ENCODE measurements at places on chromosomes 13 and 19.

DNA sequence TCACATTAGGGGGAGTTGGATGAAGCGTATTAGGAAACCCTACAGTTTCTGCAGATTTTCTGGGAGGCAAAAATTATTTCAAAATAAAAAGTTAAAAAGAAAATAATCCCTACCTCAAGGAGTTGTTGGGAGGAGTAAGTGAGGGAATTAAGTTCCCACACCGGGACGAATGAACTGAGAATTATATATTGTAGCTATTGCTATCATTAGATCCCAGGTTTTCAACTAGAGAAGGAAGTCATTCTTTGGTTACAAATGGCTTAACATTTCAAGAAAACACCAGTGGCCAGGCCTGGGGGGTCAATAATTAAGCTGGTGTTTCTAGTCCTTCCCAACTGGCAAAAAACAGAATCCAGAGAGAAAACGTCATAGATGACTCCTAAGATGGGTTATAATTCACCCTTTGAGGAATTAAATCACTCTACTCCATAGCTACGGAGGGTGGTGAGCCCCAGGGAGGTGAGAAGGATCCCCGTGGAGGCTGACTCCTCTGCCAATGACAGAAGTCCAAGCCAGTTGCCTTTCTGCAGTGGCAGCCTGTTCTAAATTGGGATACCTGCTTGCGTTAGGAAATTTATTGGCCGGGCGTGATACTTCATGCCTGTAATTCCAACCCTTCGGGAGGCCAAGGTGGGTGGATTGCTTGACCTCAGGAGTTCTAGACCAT, 1.2 kb upstream of the MYDGF start:
- no peak for DNase-seq

- no peak for DNase-seq
These were observed 536 bp upstream of the NCR1 start for GRCh38 chr19:54905421-54905802.

GRCh38 chr13:33402975-33403374, 117.4 kb upstream of the STARD13 start:
- no peak for DNase-seq

DNA sequence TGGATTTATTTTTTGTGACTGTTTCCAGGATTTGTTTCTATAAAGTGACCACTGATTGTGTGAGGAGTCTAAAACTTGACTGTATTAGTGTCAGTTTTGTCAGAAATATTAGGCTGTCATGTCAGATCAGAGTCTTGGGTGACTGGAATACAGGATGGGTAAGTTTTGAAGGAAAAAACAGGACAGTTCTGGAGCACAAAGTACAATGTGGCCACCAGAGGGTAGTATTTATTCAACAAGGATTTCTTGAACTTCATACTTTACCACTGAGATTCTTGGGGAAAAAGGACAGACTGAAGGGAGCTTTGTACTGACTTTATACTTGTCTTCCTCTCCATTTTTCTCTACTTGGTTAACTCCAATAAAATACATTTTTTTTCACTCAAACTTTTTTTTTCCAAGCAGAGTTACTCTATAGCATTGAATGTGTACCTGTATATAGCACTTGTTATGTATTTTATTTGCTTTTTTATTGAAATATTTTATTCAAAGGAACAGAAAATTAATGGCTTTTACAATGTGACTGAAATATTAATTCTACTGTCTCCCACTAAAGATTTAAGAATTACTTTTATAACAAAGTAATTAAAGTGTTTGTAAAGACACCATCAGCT, 51.1 kb downstream of the LMO7 start:
- peak; percentile 25 for DNase-seq

DNA sequence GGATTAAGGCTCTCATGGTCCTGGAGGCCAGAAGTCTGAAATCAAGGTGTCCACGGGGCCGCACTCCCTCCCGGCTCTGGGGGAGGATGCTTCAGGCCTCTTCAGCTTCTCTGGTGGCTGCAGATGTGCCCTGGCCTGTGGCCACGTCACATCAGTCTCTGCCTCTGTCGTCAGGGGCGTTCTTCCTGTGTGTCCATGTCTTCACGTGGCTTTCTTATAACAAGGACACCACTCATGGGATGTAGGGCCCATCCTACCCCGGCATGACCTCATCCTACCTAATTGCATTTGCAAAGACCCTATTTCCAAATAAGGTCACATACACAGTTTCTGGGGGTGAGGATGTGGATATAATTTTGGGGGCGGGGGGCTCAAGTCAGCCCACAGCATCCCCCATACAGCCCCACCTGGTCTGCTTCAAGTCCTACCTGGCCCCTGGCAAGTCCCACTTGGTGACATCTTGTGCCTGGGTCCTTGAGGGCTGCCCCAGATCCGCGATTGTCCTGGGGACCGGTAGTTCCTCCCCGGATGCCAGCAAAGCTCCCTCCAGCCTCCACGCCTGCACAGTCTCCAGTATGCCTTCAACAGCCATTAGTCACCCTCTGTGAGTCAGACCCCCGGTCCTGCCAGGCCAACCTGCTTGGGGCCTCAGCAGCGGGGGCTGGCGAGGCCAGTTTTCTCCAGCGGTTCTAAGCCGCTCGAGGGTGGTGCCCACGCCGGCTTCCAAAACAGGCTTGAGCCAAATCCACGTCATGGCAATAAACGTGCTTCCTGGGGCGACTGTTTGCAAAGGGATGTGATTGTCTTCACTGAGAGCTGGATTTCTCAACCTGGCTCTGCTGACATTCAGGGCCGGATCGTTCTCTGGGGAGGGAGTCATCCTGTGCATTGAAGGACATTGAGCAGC, 32.2 kb downstream of the MYO9B start:
- peak; percentile 92 for DNase-seq

DNA sequence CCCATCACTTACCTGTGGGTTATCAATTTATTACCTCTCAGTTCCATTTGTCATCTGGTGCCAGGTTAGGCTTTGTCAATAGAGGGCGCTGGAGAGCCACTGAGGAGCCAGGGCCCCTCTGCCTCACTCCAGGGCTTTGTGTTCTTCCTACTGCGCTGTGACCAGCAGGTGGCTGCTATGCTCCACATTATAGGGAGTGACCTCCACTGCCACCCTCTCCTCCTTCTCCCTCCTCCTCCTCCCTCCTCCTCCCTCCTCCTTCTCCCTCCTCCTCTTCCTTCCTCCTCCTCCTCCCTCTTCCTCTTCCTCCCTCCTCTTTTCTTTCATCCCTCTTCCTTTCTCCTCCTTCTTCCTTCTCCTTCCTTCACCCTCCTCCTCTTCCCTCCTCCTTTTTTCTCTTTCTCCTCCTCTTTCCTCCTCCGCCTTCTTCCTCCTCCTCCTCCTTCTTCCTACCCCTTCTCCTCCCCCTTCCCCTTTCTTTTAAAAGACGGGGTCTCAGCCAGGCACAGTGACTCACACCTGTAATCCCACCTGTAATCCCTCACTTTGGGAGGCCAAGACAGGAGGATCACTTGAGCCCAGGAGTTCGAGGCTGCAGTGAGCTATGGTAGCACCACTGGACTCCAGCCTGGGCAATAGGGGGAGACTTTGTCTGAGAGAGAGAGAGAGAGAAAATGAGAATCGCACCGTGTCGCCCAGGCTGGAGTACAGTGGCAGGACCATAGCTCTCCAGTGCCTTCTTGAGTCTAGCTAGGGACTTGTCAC, 10.3 kb upstream of the ZBTB32 start:
- peak; percentile 77 for DNase-seq

DNA sequence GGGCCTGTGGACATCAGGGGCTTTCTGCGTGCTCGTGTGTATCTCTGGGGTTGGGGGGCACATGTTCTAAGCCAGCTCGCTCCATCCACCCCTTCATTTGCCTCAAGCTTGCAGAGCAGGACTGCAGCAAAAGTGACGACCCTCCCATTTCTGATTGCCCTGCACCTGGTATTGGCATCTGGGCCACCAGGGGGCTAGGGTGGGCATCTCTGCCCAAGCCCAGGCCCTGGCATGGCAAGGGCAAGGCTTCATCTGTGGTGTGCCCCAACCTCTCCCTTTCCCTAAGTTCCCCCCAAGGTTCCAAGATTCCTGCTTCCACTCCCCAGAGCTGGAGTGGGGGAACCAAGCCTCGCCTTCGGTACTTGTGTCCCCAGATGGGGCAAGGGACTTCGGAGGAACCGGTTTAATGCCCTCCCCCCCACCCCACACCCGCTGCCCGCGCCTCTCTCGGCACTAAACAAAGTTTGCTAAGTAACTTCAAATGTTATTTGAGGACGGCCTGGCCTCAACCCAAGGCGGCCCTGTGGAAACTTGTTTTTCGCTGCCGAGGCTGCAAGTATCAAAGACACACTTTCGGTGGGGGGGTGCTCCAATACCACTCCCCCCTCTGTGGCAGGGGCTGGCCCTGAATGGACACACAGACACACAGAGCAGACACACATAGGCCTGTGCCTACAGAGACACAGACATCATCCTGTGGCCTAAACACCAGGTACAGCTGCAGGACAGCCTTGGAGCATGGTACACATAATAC, 12.2 kb downstream of the NFIX start:
- DNase-seq = no peak

DNA sequence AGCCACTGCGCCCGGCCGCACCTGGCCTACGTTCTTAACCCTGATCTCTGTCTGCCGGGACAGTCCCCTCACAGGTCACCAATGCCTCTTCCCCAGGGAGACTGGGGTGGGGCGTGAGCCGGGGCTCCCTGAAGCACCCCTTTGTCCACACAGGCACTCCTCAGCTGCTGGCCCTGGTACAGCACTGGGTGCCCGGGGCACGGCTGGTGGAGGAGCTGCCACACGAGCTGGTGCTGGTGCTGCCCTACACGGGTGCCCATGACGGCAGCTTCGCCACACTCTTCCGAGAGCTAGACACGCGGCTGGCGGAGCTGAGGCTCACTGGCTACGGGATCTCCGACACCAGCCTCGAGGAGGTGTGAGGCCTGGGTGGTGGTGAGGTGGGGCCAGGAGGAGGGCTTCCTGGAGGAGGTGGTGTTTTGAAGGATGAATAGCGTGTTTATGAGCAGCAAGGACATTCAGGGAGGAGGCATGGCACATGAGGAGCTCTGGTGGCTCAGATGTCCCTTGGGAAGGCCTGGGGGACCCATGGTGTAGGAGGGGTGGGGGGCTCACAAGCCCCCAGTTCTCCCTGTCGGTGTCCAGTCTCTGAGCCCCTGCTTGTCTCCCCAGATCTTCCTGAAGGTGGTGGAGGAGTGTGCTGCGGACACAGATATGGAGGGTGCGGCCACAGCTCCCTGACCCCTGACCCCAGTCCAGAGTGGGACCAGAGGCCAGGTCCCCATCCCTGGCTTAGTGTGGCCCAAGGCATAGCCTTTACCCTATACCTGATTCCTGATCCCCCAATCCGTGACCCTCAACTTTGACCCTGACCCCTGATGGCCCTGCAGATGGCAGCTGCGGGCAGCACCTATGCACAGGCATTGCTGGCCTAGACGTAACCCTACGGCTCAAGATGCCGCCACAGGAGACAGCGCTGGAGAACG, 13.5 kb upstream of the ARHGAP45 start:
- DNase-seq = no peak

DNA sequence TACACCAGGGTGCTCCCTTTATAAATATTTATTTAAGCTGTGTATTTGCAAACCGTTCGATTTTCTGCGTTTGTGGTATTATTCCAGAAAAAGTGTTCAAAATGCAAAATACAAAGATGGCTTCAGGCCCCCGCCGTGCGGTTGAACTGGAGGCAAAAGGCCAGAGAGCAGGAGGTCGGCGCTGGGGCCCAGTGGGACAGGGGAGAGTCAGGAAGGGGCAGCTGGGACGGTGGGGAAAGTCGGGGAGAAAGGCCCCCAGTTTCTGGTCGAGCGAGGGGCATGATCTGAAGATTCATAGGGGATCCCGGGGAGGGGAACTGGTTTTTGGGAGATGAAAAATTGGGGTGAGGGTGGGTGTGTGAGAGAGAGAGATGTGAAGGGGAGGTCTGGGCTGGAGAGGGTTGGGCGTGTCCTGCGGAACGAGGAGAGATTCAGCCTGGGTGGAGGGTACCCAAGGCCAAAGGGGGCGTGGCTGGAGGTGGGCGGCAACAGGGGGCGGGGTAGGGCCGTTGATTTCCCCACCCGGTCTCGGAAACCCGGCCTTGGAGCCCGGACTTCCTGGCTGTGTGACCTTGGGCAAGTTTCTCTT, 678 bp downstream of the ISOC2 start:
- DNase-seq = peak; percentile 60

Measured in COLO829 (cell line).